RWPE2 (cell line): ENCODE measurements at places on chromosomes 2 and 18.

GRCh38 chr2:74833418-74834233, at the start of gene HK2:
Gene HK2 (plus strand): TSS chr2:74834127. CDS start chr2:74834581, 454 bp downstream.
- peak; percentile 85 for DNase-seq

DNA sequence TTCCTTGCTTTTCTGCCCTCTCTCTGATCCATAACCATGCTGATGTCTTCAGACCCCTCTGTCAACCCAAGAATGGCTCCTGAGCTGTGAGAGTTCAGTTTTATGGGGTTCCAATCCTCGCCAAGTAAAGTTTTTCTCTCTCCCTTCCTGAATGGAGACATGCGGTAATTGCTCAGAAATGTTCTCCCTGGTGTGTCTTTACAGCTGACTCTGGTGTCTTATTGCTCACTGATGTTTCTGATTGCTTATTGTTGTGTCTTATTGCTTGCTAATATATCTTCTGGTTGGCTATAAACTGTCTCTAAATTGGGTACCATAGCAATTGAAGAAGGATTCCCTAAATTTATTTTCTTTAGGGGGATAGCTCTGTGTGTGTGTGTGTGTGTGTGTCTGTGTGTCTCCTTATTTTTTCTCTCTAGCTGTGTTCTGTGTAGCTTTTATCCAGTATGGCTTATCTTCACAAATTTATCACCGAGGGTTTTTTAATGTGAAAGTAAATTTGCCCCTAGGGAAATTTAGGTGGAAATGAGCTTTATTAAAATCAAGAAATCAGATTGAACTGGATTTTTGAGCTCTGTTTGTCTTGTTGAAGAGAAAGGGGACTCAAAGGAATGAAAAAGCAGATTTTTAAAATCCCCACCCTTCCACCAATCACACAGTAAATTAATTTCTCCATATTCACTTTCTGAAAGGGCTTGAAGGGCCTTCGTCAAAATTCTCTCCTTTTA, 19.5 kb downstream of the MGAT5 start:
- DNase-seq, result no peak

GRCh38 chr2:68737711-68738110, 3.1 kb downstream of the ARHGAP25 start:
- DNase-seq, result no peak

DNA sequence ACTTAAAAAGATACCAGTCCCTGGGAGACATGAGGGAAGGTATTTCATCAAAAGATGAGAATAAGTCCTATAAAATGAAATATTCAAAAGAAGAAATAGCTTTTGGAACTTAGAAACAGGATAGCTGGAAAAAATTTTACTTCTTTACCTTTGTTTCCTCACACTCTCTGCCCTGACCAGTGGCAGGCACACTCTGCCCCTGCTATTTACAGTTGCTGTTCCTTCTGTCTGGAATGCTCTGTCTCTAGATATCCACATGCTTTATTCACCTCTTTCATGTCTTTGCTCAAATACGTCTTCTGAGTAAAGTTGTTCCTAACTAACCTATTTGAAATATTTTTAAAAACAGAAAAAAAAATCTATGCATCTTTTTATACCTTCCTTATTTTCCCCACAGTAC, 125.6 kb downstream of the PTRHD1 start:
- DNase-seq, result no peak

DNA sequence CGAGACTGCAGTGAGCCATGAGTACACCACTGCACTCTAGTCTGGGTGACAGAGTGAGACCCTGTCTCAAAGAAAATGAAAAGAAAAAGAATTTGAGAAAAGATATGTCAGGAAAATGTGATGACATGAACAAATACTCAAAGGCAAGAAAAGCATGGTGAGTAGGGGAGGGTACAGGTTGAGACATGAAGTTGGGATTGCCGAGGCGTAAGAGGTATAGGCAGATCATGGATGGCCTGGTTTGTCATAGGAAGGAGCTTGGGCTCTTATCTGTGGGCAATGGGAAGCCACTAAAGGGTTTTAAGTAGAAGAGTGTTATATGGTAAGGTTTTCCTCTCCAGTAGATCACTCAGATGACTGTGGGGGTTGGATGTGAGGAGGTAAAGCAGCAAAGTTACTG, 32.3 kb downstream of the SPAST start:
- DNase-seq, result no peak

DNA sequence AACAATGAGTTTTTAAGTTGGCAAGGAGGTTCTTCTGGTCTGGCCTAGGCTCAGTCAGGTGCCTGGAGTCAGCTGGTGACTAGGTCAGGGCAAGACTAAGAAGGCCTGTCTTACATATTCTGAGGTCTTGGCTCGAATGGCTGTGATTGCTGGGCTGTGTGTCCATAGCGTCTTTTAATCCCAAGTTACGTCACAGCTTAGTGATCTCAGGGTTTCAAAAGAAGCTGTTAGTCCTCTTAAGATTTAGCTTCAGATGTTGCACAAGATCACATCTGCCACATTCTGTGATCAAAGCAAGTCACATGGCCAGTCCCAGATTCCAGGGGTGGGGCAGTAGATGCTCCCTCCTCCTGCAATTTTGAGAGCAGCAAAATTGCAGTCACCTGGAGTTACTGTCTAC, 61.3 kb downstream of the PKP4 start:
- no peak for DNase-seq

DNA sequence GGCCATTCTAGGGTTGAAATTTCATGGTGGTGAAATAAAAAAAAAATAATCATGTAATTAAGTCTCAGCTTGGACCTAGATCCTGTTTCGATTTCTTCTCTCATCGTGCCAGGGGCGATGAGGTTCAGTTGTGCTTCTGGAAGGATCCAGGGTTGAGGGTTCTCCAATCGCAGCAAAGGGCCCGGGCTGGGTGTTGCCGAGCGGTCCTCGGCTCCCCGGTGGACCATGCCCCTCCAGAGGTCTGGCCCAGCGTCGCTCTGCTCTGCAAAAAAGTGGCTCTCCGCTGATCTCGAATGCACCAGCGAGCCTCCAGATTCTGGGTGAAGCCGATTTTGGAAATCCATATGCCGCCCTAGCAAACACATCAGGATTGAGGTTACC, 39.0 kb downstream of the EN1 start:
- no peak for DNase-seq

GRCh38 chr2:177225965-177226360, 13.4 kb downstream of the HNRNPA3 start:
- DNase-seq, result no peak

DNA sequence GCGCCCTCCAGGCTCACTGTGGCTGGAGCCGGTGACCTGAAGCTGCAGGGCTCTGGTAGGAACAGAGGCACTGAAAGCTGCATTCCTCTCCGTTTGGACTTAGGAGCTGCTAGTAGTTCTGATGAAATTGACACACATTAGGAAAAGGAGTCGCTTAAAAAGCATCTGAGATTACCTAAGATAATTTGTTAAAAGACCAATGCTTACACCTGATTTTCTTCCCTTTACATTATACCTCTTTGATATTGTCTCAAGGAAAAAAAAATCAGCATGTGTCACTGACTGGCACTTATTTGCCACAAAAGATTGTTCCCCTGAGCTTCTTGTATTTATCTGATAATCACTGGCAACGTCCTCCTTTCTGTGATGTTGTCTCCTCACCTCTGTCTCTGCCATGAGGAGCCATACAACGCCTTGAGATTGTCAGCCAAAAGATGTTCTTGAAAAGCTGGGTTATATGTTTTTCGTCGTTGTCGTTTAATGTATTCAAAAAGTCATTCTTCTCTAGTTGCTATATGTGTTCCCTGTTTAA, 618 bp upstream of the CHN1 start:
- DNase-seq, result no peak

- DNase-seq, result no peak
Observed at GRCh38 chr18:77052983-77053309, 79.6 kb downstream of the MBP start.

DNA sequence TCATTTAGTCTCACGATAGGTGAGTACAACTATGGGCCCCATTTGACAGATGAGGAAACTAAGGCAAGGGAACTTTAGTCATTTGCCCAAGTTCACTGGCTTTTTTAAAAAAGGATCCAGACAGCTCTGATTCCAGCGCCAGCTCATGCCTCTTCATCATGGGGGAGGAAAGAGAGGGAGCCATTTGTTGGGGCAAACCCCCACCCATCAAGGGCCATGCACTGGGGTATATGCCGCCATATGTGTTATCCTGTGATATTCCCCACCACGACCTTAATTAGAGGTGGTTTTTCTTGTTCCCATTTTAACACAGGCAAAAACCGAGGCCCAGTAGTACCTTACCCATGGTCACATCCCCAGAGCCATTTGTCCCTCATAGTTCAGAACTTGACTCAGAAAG, 649 bp upstream of the GPBAR1 start:
- no peak for DNase-seq

GRCh38 chr2:231029563-231029962, 7.8 kb upstream of the C2orf72 start:
- no peak for DNase-seq

GRCh38 chr2:41711736-41712135, 336.1 kb upstream of the PKDCC start:
- DNase-seq, result no peak

GRCh38 chr18:41126541-41127235, 828.3 kb upstream of the PIK3C3 start:
- no peak for DNase-seq

DNA sequence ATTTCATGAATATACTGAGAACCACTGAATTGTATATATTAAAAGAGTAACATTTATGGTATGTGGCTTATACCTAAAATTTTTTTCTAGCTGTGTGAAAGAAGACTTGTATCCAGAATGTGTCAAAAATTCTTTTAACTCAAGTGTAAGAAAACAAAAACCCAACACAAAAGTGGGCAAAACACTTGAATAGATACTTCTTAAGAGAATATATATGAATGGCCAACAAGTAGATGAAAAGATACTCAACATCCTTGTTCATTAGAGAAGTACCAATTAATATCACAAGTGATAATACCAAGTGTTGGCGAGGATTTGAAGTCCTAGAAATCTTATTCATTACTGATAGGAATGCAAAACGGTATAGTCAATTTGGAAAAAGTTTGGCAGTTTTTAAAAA, 107.2 kb upstream of the MYO3B start:
- DNase-seq, result no peak

GRCh38 chr2:28991021-28991420, 9.9 kb downstream of the TOGARAM2 start:
- no peak for DNase-seq

- DNase-seq, result no peak
Observed at GRCh38 chr2:190717764-190718651, 69.1 kb downstream of the NAB1 start.

DNA sequence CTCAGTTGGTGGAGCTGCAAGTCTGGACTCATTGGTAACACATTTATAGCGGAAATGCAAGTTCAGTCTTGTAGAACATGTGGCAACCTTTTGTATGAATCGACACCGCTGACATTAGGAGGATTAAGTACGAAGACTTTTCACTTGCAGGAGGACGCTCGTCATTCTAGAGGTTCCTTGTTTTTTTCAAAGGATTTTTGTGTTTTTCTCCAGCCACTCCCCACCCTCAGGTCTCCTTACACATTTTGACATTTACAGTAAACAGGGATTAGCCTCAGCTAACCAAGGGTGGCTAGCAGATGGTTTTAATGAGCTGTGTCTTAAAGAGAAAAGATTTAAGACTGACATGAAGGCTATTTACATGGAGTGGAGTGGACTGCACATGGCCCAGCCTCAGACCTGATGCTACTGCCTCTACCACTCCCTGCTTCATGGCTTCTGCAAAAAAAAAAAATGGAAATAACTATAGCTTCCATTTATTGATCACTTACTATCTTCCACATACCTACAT, 173.8 kb downstream of the TRIB2 start:
- DNase-seq, result no peak

- DNase-seq, result no peak
Observed at GRCh38 chr18:44686156-44686555, 5.5 kb downstream of the SETBP1 start.

- no peak for DNase-seq
Observed at GRCh38 chr2:86781363-86781762, 9.3 kb downstream of the CD8A start.

DNA sequence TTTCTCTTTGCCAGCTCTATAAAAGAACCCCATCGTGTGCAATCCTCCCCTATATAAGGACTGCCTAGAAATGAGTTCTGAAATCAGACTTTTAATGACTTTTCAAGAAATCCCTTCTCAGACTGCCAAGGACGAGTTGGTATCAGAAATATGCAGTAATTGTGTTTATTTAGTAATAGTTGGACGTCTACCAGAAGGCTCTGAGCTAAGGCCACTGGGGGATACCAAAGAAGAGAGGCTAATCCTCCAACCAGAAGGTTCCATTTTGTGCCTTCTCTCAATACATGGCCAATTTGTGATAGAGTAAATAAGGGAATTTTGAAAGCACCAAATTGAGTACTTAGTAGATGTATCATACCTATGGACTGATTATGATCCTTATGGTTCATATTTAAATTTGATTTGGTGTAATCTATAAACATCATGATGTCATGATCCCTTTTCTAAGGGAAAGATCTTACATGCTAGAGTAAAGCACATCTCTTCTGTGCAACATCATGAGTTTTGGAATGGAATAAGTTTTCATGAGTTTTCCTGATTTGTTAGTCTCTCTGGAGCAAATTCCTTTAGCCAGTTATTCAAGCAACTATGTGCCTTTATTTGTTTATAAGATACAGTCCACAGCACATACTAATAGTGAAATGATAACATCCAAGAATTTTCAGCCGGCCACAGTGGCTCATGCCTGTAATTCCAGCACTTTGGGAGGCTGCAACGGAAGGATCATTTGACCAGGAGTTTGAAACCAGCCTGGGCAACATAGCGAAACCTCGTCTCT, 82.2 kb upstream of the LTBP1 start:
- no peak for DNase-seq

- DNase-seq, result no peak
Observed at GRCh38 chr2:44957656-44958327, 16.3 kb downstream of the SIX3 start.

- no peak for DNase-seq
Observed at GRCh38 chr2:161710131-161710915, 86.1 kb downstream of the SLC4A10 start.

DNA sequence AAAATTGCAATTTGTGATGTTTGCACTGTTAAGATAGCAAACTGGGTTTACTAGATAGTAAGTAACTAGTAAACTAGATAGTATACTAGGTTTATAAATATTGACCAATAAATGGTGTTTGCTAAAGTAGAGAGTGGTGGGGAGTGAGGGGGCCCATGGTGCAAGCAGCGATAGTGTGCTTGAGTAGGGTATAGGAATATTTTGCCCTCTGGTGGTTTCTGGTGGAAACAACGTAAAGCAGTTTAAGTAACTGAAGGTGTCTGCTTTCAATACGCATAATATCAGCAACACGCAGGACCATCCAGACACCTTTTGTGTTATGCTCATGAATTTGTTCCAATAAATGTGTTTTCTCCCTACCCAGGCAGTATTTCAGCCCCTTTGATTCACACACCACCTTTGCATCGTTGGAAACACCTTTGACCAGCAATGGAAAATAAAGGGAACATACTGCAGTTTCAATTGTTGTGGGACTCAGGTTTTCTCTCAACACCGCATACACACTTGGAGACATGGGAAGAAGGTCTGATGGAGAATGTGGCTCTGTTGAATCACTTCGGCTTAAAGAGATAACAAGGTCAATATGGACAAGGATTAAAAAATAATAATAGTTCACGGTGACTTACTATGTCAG, 16.7 kb upstream of the STAT1 start:
- DNase-seq, result no peak
